IMR-90 (cell line): ENCODE measurements at places on chromosomes 2 and 18. TPM values are rescaled to one million over a fixed set of nuclear protein-coding genes. Genes with fewer than 3 reads are reported as not detected.

Gene RESP18
- total RNA-seq: not detected in 2 replicates

Gene DSC3
- total RNA-seq: under 0.01 TPM in 2 replicates

Gene CTAGE1
- under 0.01 TPM in 1 of 2 replicates, not detected in the other for total RNA-seq

Gene SNORC
- under 0.01 and 0.28 TPM in 2 replicates for total RNA-seq

Gene STAT4
- total RNA-seq: 0.28 and 0.36 TPM in 2 replicates

Gene PKP4
- 37.5 and 37.8 TPM in 2 replicates for total RNA-seq

Gene ELOA2
- not detected in 2 replicates for total RNA-seq

Gene CABYR
- 3.6 and 4.1 TPM in 2 replicates for total RNA-seq

Gene LTBP1
- 297 and 326 TPM in 2 replicates for total RNA-seq

Gene CCDC141
- total RNA-seq: under 0.01 TPM in 1 of 2 replicates, not detected in the other

Gene RBM44
- total RNA-seq: 0.18 and 0.28 TPM in 2 replicates

Gene SERTAD2
- 5.0 and 6.7 TPM in 2 replicates for total RNA-seq

Gene STEAP3
- 18.9 and 19.4 TPM in 2 replicates for total RNA-seq

Gene MARCO
- total RNA-seq: not detected in 2 replicates

Gene MC2R
- total RNA-seq: not detected in 2 replicates

Gene ABCG5
- not detected in 2 replicates for total RNA-seq
